Prostate gland (tissue), 2 donors: ENCODE measurements at places on chromosomes 5 and 9.

DNA sequence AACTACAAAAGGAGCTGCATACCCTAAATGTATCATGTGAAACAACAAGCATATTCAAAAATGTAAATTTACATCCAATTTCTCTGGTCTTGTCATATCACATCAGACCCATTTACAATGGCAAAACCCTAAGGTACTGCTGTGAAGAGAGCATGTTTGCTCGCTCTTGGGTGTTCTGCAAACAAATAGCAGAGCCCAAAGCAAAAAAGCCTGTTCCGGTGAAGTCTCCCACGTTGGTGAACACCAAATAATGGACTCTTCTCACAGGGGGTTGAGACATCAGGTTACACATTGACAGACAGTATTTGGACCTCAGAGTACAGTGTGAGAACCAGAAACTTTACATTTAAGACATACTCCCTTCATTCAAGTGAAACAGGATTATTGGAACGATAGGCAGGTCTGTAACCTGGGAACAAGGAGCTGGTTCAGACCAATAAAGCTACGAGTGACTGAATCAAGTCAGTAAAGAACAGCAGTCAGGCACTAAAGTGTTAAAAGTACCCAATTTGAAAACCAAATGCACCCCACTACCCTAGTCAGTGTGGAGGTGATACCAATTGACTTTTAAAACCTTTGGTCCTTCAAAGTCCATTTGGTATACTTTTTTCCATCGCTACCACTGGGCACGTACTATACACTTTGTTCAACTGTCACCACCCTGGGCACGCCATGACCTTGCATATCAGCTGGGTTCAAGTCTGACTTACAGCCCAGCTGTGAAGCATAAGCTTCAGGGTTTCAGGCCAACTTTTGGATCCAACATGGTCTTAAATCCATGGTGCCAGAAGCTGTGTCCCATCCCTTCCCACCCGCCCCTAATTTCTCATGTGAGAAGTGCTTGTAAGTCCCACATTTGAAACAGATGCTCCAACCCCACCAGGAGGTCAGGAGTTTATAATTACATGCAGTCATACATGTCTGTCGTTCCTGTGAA is 36.4 kb downstream of the ETF1 start:
- H3K4me3 ChIP-seq = no peak overlapping the region
- no peaks in the 10 kb centered on the region for H3K36me3 ChIP-seq
- H3K27ac ChIP-seq = no peak overlapping the region
- H3K4me1 ChIP-seq = peaks cover 14% of the 10 kb centered on the region

DNA sequence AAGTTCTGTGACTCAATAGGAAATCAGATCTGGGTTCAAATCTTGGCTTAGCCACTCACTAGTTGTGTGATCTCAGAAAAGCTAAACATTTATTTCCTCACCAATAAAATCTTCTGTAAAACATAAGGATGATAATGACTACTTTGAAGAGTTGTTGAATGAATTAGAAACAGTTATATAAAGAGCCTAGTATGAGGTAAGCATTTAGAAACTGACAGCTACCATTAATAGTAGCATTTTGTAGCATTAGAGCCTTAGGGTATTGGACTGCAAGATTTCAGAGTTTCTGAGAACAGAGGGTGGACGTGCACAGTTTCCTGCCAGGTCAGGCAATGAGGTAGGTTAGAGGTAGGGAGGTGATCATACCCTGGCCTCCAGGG is 293.2 kb downstream of the CWC27 start:
- H3K27me3 ChIP-seq = no peaks in the 10 kb centered on the region
- no peak overlapping the region for H3K4me3 ChIP-seq
- no peaks in the 10 kb centered on the region for H3K4me1 ChIP-seq
- H3K36me3 ChIP-seq = no peaks in the 10 kb centered on the region

- H3K36me3 ChIP-seq = no peaks in the 10 kb centered on the region
- no peak for DNase-seq
- no peak overlapping the region for H3K4me3 ChIP-seq
- no peaks in the 10 kb centered on the region for H3K27me3 ChIP-seq
- no peak overlapping the region for H3K27ac ChIP-seq
These were observed 8.5 kb upstream of the DNAJC25 start for GRCh38 chr9:111622626-111623025.

DNA sequence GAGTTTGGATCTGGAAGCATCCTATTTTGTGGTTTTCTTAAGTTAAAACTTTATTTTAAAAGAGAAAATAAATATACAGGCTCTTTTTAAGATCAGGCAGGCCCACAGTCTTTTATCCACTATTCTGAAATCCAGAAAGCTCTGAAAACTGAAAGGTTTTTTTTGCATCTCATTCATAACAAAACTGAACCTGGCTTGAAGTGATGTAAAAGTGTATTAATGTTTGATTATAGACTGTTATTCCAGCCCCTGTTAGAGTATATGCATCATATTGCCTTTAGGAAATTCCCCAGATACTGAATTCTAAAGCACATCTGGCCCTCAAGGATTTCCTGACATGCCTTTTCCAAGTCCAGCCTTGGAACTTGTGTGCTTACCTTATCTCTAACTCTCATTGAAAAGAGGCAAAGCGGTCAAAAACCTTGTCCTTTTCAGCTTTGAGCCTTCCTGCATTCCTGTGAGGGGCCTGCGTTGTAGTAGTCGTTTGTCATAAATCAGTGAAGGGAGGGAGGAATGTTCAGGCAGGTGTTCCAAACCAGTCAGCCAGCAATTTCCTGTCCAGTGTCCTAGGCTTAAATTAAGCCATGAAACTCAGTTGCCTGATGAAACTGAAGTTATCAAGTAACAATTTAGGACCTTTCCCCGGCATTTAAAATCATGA is 110.4 kb downstream of the TLE4 start:
- H3K27ac ChIP-seq = no peak overlapping the region
- no peak overlapping the region for H3K4me3 ChIP-seq
- no peaks in the 10 kb centered on the region for H3K27me3 ChIP-seq
- H3K4me1 ChIP-seq = no peaks in the 10 kb centered on the region

GRCh38 chr5:137264041-137264440 is 235.1 kb downstream of the SPOCK1 start:
- H3K4me1 ChIP-seq = peaks cover 1% of the 10 kb centered on the region
- H3K36me3 ChIP-seq = no peaks in the 10 kb centered on the region
- H3K4me3 ChIP-seq = no peak overlapping the region
- no peaks in the 10 kb centered on the region for H3K27me3 ChIP-seq
- no peak overlapping the region for H3K27ac ChIP-seq

GRCh38 chr5:153959134-153959957 is 79.4 kb downstream of the FAM114A2 start:
- DNase-seq = no peak
- H3K36me3 ChIP-seq = no peaks in the 10 kb centered on the region
- H3K4me3 ChIP-seq = no peak overlapping the region

DNA sequence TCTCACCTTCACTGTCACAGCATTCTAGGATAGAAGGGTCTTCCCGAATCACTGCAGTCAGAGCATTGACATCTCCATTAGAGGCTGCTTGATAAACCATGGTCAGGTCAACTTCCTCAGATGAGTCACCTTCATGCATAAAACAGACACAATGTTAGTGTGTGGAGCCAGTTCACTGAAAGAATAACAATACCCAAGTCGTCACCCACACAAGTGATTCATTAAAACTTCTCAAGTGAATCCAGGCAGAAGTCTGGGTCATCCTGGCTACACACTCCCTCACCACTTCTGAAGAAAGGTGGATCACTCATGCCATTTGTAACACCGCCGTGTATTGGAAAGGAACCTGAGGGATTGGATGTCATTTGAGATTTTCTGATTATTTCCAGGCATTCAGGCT is 49.6 kb downstream of the ANKRD55 start:
- H3K4me1 ChIP-seq = no peaks in the 10 kb centered on the region
- no peak overlapping the region for H3K27ac ChIP-seq
- H3K27me3 ChIP-seq = no peaks in the 10 kb centered on the region

DNA sequence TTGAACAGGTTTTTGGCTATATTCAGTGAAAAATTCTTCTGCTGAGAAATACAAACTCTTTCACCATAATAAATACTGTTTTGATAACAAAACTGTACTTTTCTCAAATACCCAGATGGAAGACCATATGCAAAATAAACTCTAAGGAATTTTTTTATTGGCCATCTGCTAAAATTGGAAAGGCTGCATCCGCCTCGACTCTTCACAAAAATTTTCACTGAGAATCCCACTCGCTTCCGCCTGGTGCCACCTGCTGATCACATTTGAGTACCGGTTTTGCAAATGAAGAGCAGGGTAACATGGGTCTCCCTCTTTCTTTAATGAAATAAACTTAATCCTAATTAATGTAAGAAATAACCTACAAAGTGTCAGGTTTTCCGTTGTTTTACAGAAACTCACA is 76.4 kb downstream of the TTLL11 start:
- no peaks in the 10 kb centered on the region for H3K27me3 ChIP-seq
- no peak overlapping the region for H3K27ac ChIP-seq
- no peaks in the 10 kb centered on the region for H3K36me3 ChIP-seq
- no peak for DNase-seq
